ENCODE measurements at places on chromosomes 3 and 15.

DNA sequence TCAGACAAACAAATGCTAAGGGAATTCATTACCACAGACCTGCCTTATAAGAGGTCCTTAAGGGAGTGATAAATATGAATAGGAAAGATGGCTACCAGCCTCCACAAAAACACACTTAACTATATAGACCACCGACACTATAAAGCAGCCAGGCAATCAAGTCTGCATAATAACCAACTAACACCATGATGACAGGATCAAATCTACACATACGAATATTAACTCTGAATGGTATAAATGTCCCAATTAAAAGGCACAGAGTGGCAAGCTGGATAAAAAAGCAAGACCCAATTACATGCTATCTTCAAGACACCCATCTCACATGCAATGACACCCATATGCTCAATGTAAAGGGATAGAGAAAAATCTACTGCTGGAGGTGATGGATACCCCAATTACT is 221.1 kb downstream of the SCAPER start:
- DNase-seq = no peak

GRCh38 chr3:196741249-196741889 is 1.7 kb downstream of the PAK2 start:
- no peak for DNase-seq

DNA sequence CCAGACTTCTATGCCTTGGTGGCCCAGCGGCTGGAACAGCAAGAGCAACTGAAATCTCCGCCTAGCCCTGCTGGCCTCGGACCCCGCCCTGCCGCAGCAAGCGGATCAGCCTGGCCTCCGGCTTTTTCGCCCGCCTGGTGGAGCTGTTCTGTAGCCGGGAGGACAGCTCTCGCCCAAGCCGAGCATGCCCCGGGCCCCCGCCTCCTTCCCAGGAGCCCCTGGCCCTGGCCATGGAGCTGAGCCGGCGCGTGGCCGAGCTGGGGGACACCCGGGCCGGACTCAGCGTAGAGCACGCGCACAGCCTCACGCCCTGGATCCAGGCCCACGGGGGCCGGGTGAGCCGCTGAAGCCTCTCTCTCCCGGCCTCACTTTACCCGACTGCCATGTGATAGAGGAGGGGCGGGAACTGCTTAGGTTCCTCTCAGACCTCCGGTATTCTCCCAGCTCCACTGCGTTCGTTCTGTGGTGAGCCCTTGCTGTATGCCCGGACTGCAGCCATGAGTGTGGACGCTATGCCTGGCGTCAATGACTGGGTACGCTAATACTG is 24.1 kb upstream of the MRPL3 start:
- DNase-seq = no peak

DNA sequence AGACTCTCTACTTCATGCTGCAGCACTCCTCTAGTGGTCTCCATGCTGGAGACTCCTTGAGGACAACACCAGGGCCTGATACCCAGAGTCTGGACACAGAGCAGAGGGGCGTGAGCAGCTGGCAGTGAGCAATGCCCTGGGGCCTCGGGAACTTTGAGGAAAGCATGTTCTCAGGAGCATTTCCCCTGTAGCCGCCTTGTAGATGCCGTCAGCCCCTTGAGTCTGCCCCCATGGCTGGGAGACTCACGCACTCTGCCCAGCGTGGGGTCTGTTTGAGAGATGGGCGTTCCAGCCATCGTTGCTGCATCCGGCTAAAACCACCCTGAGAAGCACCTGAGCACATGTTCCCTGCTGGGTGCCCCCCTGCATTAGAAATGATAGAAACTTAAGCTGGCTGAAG is 56.8 kb downstream of the PLXNA1 start:
- no peak for DNase-seq

DNA sequence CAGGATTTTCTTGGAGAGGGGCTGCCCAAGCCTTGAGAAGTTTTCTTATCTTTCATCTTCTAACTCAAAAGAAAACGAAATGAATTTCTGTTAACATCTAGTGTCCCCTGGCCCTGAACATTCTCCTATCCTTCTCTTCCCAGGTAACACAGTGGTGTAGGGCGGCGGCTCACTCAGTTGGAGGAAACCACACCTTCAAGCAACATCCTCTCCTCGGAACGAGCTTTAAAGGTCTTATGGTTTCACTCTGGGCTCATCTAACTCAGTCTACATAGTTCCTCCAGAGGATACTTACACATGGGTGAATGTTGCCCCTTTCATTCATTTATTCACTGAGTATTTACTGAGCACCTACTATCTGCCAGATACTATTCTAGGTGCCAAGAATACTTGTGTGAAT is 31.0 kb upstream of the KLHL6 start:
- no peak for DNase-seq

DNA sequence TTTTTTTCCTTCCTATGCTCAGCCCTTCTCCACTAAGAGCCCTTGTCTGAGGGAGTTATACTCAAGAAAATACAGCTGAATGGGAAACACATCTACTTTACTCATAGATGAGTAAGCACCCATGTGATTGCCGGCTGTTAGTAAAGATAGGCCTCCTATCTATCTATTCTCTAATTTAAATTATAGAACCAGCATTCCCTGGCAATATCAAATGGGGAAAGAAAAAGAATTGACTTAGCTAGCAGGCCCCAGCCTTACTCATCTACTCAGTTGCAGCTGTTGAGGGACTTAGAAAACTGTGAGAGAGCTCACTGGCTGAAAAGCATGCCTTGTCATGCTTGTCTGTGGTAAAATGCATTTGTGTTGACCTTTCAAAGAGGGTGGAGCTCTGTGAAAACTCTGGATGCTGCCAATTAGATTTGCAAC is 116.9 kb upstream of the LRRFIP2 start:
- DNase-seq = no peak

GRCh38 chr3:189577050-189577951 is 53.9 kb upstream of the TP63 start:
- DNase-seq = no peak

DNA sequence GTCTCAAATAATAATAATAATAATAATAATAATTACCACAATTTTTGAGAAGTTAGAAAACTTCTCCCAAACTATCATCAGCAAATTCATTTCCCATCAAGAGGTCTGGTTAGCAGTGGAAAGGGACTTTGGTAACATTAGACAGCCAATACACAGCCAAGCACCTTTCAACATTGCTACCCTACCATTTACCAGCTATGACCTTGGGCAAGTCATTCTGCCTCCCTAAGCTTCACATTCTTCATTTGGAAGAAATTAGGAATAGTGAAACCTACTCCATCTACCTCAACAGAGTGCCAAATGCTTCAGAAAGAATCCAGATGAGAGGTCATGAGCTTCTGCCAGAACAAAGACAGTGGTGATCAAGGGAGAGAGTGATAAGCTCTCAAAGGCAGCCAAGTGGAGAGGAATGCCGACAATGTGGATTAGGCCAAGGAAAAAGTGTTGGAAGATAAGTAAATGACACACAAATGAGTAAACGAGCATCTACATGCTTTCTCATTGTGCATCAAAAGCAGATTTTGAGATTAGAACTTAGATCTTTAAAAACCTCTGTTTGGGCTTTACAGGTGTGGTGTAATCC is 42.9 kb upstream of the LPP start:
- DNase-seq = no peak
